ENCODE measurements at places on chromosomes 13 and 19. TPM values are rescaled to one million over a fixed set of nuclear protein-coding genes. Genes with fewer than 3 reads are reported as not detected.
A peak's percentile ranks its signal among the peaks of the same experiment; 100 is the strongest.

GRCh38 chr13:29454931-29455481, 140.5 kb downstream of the SLC7A1 start:
- DNase-seq = no peak

GRCh38 chr19:11247934-11248333, 8.5 kb downstream of the ANGPTL8 start:
- no peak for DNase-seq

DNA sequence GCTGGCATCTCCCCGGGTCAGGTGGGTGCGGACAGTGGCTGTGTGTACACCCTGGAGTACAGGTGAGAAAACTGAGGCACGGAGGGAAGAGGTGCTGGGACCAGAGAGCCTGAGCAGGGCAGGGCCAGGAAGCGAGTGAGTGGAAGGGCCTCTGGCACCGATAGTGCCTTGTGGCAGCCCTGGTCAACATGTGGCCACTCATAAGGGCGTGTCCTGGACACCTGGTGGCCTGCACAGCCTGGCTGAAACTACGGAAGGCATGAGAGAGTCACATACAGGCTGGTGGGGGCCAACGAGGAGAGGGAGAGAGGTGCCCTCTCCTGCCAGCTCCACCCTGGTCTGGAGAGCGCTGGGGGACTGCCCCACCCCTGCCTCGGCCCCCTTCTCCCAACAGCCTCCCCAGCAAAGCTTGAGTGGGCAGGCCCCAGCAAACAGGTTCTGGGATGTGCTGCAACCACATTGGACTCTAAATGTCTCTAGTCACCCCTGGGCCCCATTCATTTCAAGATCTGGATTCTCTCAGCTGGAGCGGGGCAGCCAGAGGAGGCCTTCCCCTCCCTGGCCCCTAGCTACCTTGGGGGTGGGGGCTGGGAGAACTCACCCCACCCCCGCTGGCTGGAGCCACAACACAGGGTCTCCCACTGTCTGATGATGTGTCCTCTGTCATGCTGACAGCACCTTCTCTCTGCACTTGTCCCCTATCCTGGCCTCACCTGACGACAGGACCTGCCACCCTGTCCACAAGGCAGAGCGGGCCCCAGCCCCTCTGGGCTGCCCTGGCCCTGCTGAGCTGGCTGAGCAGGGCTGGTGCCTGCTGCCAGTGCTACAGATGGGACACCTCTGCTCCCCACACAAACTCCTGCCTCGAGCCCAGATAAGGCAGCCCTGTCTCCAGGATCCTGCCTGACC, 5.8 kb downstream of the CBARP start:
- DNase-seq = no peak

DNA sequence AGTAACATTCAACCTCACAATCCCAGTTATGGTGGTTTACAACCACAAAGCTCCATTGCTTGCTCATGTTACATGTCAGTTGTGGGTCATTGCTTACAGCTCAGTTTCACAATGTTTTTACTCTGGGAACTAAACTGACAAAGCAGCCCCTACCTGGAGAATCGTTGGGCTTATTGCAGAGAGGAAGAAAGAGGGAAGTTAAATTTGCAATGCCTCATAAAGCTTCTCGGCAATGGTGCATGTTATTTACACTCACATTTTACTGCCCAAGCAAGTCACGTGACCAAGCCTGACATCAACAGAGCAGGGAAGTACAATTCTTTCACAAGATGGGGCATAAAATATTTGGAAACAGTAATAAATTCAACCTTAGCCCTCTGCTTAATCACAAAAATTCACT, 441.6 kb downstream of the TDRD3 start:
- DNase-seq = no peak

GRCh38 chr19:15288146-15288963, 44.0 kb downstream of the BRD4 start:
- peak; percentile 79 for DNase-seq

DNA sequence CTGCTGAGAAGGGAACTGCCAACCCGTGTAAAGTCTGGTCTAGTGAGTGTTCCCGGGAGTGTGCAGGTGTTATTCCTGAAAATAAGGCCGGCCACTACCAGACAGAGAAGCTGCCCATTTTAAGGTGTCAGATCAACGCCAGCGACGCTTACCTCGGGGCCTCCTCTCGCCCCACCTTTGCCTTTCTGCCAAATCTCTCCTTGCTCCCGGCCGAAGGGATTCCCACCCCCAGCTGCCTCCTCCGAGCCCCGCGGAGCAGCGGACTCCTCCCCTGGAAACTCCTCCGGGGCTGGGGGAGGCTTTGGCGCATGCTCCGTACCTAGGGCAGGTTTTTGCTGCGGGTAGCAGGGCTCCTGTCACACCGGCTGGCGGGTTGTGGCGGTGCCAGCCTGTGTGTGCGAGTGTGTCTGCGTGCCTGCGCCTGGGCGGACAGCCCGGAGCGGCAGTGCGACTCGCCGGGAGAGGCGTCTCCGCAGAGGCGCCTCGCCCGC, at the start of gene HS6ST3:
HS6ST3 (plus strand) TSS at position 359 of the 491 bp plus-strand sequence.
- no peak for DNase-seq

GRCh38 chr13:75770592-75771011, 134.5 kb downstream of the LMO7 start:
- no peak for DNase-seq

DNA sequence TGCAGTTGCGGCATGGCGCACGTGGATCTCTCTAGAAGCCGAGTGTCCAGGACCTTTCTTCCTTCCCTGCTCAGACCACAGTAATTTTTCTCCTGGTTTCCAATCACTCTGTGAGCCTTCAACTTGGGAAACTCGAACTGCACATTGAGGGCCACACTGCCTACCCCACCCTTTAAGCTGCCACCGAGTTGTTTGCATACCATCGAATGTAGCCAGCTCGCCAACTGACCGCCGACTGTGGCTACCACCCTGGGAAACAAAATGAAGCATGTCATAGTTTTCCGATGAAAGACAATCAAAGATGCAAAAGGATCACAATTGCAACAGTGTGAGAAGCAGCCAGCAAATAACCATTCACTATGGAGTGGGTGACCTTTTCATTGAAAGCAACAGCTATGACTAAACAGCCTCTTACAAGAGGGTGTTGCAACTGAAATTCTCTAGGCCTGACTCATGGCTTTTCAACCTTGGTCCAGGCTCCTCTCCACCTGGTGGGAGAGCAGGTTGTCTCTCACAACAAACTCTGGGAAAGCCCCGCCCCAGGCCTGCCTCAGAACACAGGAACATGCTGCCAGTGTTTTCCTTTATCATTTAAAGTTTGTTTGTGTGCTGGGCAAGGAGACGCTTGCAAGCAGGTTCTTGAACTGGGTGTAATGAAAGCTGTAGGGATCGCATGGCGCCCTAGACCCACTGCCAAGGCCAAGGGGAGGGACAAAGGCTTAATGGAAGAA, 141.7 kb upstream of the SERP2 start:
- DNase-seq = no peak

Gene GSX1
- polyA plus RNA-seq = not detected

Data from naive B cell (primary cell).